ENCODE measurements at places on chromosomes 1 and 21. TPM values are rescaled to one million over a fixed set of nuclear protein-coding genes. Genes with fewer than 3 reads are reported as not detected.

The TSTD1 gene
- total RNA-seq, result 63.2 TPM

The ERG gene
- total RNA-seq, result not detected

The RUNX1 gene
- 10.6 TPM for total RNA-seq

The SH3D21 gene
- total RNA-seq, result 14.6 TPM

The UTS2 gene
- 0.16 TPM for total RNA-seq

The INSRR gene
- total RNA-seq, result 0.21 TPM

The MYOCOS gene
- total RNA-seq, result 0.10 TPM

The RGS4 gene
- total RNA-seq, result not detected

The TCHHL1 gene
- not detected for total RNA-seq

The SLC45A3 gene
- total RNA-seq, result 0.18 TPM

The DRAM2 gene
- 29.3 TPM for total RNA-seq

The TCEANC2 gene
- total RNA-seq, result 12.0 TPM

The IVNS1ABP gene
- 216 TPM for total RNA-seq

The CPTP gene
- total RNA-seq, result 18.5 TPM
